WTC11 (cell line): ENCODE measurements at places on chromosomes 2 and 18.

- H3K36me3 ChIP-seq = no peaks in the 10 kb centered on the region
- H3K4me3 ChIP-seq = no peak overlapping the region
- no peak for DNase-seq
- H3K4me1 ChIP-seq = peaks cover 13% of the 10 kb centered on the region
Observed at GRCh38 chr2:126888046-126888445, 10.6 kb upstream of the TEX51 start.

- no peaks in the 10 kb centered on the region for H3K36me3 ChIP-seq
- peak overlapping the region; percentile 3; the same call in 1 of the 2 replicates for H3K4me3 ChIP-seq
- no peak overlapping the region for H3K27ac ChIP-seq
- 0 out of 2 replicates have a peak, but pooled peaks cover 2% of the 10 kb centered on the region for H3K27me3 ChIP-seq
- no peak for DNase-seq
Observed at GRCh38 chr18:56575819-56576663, 62.4 kb downstream of the TXNL1 start.

DNA sequence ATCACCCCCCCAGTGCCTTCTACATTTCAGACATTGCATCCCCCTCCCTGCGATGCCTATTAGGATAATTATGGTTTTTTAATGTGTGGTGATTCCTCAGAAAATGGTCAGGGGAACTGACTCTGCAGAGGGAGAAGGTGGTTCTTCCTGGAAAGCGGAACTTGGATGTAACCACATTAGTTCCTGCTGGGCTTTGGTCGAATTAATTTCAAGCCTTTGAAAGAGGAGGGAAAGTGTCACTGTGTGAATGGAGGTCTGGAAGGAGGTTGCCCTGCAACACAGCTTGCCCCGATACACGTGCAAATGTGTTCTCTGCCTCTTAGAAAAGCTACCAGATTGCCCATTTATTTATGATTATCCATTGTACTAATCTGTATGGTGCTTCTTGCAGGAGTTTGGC, 63.2 kb upstream of the TPO start:
- H3K36me3 ChIP-seq = peaks cover 15% of the 10 kb centered on the region
- H3K27ac ChIP-seq = no peak overlapping the region
- H3K4me1 ChIP-seq = peaks cover 6% of the 10 kb centered on the region
- no peak overlapping the region for H3K4me3 ChIP-seq

- no peaks in the 10 kb centered on the region for H3K36me3 ChIP-seq
- peaks cover 44% of the 10 kb centered on the region for H3K27me3 ChIP-seq
- DNase-seq = no peak
- no peak overlapping the region for H3K4me3 ChIP-seq
- H3K27ac ChIP-seq = no peak overlapping the region
Observed at GRCh38 chr2:118979152-118979861, 37.3 kb downstream of the MARCO start.

- no peak for DNase-seq
- H3K36me3 ChIP-seq = peaks cover 3% of the 10 kb centered on the region; the same call in 1 of the 2 replicates
- no peak overlapping the region for H3K4me3 ChIP-seq
- H3K27ac ChIP-seq = no peak overlapping the region
- peaks cover 36% of the 10 kb centered on the region for H3K4me1 ChIP-seq
Observed at GRCh38 chr2:44957656-44958327, 16.3 kb downstream of the SIX3 start.

DNA sequence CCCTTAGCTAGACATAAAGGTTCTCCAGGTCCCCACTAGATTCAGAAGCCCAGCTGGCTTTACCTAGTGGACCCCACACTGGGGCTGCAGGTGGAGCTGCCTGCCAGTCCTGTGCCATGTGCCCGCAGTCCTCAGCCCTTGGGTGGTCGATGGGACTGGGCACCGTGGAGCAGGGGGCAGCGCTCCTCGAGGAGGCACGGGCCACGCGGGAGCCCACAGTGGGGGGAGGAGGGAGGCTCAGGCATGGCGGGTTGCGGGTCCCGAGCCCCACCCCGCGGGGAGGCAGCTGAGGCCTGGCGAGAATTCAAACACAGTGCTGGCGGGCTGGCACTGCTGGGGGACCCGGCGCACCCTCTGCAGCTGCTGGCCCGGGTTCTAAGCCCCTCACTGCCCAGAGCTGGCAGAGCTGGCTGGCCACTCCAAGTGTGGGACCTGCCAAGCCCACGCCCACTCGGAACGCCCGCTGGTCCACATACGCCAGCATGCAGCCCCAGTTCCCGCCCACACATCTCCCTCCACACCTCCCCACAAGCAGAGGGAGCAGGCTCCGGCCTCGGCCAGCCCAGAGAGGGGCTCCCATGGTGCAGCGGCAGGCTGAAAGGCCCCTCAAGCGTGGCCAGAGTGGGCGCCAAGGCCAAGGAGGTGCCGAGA, 119.7 kb upstream of the NRXN1 start:
- H3K27ac ChIP-seq = no peak overlapping the region
- H3K27me3 ChIP-seq = no peaks in the 10 kb centered on the region
- no peak overlapping the region for H3K4me3 ChIP-seq
- no peaks in the 10 kb centered on the region for H3K4me1 ChIP-seq
- H3K36me3 ChIP-seq = peaks cover 16% of the 10 kb centered on the region
